ENCODE measurements at places on chromosomes 16 and 17.

GRCh38 chr17:57038486-57038885 lies 46.6 kb upstream of the AKAP1 start:
- peaks cover 8% of the 10 kb centered on the region for H3K27me3 ChIP-seq
- H3K36me3 ChIP-seq = no peaks in the 10 kb centered on the region
- DNase-seq = no peak
- no peak overlapping the region for H3K27ac ChIP-seq

DNA sequence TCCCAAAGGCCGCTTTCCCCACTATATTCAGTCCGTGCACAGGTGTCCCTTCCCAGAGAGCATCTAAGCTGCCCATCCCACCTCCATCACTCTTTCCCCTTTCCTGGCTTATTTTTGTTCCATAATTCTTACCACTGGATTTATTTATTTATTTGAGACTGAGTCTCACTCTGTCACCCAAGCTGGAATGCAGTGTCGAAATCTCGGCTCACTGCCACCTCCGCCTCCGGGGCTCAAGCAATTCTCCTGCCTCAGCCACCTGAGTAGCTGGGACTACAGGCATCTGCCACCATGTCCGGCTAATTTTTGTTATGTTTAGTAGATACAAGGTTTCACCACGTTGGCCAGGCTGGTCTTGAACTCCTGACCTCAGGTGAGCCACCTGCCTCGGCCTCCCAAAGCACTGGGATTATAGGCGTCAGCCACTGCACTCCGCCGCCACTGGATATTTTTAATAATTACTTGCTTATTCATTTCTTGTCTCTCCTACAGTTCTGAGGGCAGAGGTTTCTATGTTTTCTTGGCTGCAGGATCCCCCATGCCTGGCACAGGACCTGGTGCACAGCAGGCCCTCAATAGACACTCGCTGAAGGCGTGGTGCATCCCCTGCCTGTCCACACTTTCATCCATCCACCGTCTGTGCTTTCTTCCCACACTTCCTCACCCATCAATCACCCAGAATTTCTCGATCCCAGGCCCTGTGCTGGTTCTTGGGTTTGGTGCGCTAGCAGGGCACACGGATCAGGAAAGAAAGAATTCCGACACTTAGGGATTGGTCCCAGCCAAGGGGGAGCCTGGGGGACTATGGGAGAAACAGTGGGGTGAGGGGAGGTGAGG lies 9.9 kb upstream of the ADGRG1 start:
- H3K27ac ChIP-seq = no peak overlapping the region
- H3K4me1 ChIP-seq = peaks cover 2% of the 10 kb centered on the region
- DNase-seq = peak; percentile 50
- no peaks in the 10 kb centered on the region for H3K27me3 ChIP-seq
- no peak overlapping the region for H3K4me3 ChIP-seq

GRCh38 chr16:78987666-78988065 lies 612.9 kb downstream of the MAF start:
- no peaks in the 10 kb centered on the region for H3K36me3 ChIP-seq
- H3K27ac ChIP-seq = no peak overlapping the region
- DNase-seq = no peak
- no peaks in the 10 kb centered on the region for H3K4me1 ChIP-seq

GRCh38 chr17:1726626-1727257 lies 2.2 kb downstream of the WDR81 start:
- H3K27me3 ChIP-seq = no peaks in the 10 kb centered on the region
- no peak for DNase-seq
- H3K4me1 ChIP-seq = peaks cover 11% of the 10 kb centered on the region
- H3K36me3 ChIP-seq = peaks cover 18% of the 10 kb centered on the region

GRCh38 chr17:8255499-8255898 lies 6.4 kb downstream of the PFAS start:
- no peaks in the 10 kb centered on the region for H3K27me3 ChIP-seq
- no peak overlapping the region for H3K4me3 ChIP-seq
- no peak for DNase-seq

GRCh38 chr17:40648384-40648968 lies 858 bp upstream of the SMARCE1 start:
- H3K4me3 ChIP-seq = peak overlapping the region; percentile 87
- peaks cover 18% of the 10 kb centered on the region for H3K4me1 ChIP-seq
- peaks cover 21% of the 10 kb centered on the region for H3K36me3 ChIP-seq
- peak; percentile 65 for DNase-seq
- H3K27ac ChIP-seq = peak overlapping the region; percentile 97

- no peaks in the 10 kb centered on the region for H3K27me3 ChIP-seq
- no peaks in the 10 kb centered on the region for H3K4me1 ChIP-seq
- DNase-seq = no peak
- H3K4me3 ChIP-seq = no peak overlapping the region
Measured at GRCh38 chr17:78493450-78493849, 83.7 kb downstream of the DNAH17 start.

DNA sequence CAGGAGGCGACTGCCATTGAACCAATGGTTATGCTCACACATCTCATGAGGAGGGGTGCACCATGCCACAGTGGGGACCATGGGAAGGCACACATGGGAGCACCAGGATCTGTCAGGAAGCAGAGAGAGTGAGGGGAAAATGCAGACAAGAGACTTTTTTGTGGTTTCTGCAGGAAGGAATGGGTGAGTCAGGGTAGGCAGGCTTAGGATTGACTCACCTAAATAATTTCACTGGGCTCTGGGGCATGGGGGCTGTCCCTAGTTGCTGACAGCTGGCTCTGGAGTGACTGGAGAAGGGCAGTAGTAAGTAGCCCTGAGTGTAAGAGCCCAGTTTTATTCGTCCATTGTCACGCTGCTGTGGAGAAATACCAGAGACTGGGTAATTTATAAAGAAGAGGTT lies 202.4 kb downstream of the AXIN2 start:
- no peak overlapping the region for H3K27ac ChIP-seq
- no peak overlapping the region for H3K4me3 ChIP-seq
- peaks cover 18% of the 10 kb centered on the region for H3K4me1 ChIP-seq
- peak; percentile 77 for DNase-seq

DNA sequence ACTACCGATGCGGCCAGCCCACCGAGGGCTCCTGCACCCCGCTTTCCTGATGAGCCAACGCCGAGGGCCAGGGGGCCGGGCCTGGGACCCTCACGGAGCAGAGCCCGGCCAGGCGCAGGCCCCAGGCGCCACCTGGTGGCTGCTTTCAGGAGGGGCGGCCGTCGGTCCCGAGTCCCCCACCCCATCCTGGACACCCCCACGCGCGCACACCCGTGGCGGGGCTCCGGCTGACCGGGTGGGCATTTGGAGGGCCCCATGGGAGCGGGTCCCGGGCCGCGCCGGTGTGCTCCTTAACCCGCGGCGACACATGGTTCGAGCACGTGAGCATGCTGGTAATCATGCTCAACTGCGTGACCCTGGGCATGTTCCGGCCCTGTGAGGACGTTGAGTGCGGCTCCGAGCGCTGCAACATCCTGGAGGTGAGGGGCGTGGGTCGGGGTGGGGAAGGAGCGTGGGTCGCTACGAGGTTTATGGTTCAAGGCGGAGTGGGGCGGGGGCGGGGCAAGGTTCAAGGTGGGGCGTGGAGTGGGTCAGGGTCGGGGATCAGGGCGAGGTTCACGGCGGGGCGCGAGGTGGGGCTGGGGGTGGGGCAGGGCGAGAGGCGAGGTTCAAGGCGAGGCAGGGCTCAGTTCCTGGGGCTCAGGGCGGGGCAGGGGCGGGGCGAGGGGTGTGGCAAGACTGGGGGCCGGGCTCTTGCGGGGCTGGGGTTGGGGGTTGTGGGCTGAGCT lies 30.2 kb downstream of the TPSG1 start:
- H3K4me1 ChIP-seq = no peaks in the 10 kb centered on the region
- no peak overlapping the region for H3K4me3 ChIP-seq
- H3K36me3 ChIP-seq = no peaks in the 10 kb centered on the region
- no peak overlapping the region for H3K27ac ChIP-seq
- H3K27me3 ChIP-seq = no peaks in the 10 kb centered on the region
- peak; percentile 97 for DNase-seq

- H3K36me3 ChIP-seq = no peaks in the 10 kb centered on the region
- peaks cover 13% of the 10 kb centered on the region for H3K4me1 ChIP-seq
- H3K4me3 ChIP-seq = no peak overlapping the region
- H3K27ac ChIP-seq = no peak overlapping the region
Measured at GRCh38 chr16:83070416-83071209, 443.8 kb downstream of the CDH13 start.

GRCh38 chr17:74737299-74738050 lies 419 bp downstream of the RAB37 start:
- H3K36me3 ChIP-seq = no peaks in the 10 kb centered on the region
- DNase-seq = peak; percentile 86
- no peaks in the 10 kb centered on the region for H3K4me1 ChIP-seq

DNA sequence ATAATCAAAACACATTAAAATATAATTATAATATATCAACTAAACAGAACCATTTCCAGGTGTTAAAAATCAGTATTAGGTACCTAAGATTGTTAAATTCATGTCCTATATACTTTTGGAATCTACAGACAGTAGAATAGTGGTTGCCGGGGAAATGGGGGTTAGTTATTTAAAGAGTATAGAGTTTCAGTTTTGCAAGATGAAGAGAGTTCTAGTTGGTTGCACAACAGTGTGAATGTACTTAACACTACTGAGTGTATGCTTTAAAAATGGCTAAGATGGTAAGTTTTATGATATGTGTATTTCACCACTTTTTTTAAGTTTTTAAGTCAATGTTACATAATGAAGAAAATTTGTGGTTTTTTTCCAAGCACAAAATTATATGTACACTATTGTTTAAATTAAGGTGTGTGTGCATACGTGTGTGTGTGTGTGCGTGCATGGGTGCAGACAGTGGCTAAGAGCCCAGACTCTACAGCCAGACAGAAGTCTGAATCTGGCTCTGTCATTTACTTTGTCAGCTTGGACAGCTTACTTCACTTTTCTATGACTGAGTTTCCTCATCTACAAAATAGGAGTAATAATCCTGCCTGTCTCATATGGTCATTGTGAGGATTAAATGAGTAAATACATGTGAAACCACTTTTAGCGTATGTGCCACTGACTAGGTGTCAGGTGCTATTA lies 25.3 kb upstream of the PHAF1 start:
- H3K4me3 ChIP-seq = no peak overlapping the region
- peaks cover 13% of the 10 kb centered on the region for H3K4me1 ChIP-seq
- no peaks in the 10 kb centered on the region for H3K27me3 ChIP-seq
- H3K27ac ChIP-seq = no peak overlapping the region
- no peak for DNase-seq

DNA sequence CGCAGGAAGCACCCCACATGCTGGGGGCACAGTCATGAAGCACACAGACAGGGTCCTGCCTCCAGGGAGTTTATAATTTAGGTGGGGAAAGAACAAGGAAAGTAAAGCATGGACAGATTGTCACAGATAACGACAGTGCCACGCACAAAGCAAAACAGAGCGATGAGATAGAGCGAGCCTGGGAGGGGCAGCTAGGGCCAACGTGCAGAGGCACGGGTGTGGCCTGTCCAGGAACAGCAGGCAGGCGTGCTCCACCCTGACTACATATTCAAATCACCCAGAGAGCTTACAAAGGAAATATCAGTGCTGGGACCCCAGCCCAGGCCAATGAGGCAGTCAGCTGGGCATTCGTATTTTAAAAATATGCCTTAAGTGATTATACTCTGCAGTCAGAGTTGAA lies 16.8 kb downstream of the LGALS9 start:
- no peak overlapping the region for H3K27ac ChIP-seq
- H3K36me3 ChIP-seq = no peaks in the 10 kb centered on the region
- H3K4me3 ChIP-seq = no peak overlapping the region
- DNase-seq = no peak
- no peaks in the 10 kb centered on the region for H3K4me1 ChIP-seq

DNA sequence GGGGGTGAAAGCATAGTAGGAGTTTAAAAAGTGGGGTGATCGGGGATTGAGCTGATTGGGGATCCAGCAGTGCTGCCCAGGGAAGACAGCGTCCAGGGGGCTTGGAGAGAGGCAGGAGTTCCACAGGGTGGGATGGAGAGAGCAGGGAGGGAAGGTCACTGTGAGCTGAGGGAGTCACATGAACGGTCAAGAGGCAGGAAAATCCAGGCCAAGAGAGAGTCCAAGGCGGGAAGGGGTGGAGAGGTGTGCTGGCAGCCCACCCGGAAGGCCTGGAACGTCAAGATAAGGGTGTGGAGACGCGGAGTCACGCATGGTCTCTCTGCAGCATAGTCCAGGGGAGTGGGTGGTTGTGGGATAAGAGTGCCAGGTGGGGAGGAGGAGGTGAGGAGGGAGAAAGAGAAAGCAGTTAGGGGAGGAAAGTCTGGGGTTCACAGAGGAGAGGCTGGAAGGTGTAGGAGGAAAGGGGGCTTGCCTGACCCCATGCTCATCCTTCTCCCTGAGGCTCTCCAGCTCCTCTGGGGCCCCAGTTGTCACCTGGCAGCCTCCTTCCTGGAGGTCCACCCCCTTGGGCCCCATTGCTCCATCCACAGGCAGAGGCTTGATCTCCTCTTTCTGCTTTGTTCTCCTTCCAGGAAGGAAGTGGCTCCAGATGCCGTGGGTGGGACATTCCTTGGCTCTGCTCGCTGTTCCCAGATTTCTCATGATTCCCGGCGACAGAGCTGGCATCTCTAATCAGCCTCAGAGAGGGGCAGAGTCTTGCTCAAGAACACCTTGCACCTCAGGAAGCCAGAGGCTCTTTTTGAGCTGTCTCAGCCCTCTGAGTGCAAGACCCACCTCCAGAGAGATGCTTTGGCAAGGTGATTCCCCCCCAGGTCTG lies 28.7 kb downstream of the CCR7 start:
- peak; percentile 81 for DNase-seq
- no peak overlapping the region for H3K4me3 ChIP-seq
- H3K4me1 ChIP-seq = peaks cover 60% of the 10 kb centered on the region
- H3K27me3 ChIP-seq = no peaks in the 10 kb centered on the region
- H3K27ac ChIP-seq = peak overlapping the region; percentile 99

- H3K27ac ChIP-seq = no peak overlapping the region
- H3K4me1 ChIP-seq = no peaks in the 10 kb centered on the region
- no peaks in the 10 kb centered on the region for H3K27me3 ChIP-seq
- H3K36me3 ChIP-seq = no peaks in the 10 kb centered on the region
- no peak overlapping the region for H3K4me3 ChIP-seq
- DNase-seq = peak; percentile 41
Measured at GRCh38 chr16:81123092-81123852, 27.1 kb upstream of the GCSH start.

- peaks cover 10% of the 10 kb centered on the region for H3K27me3 ChIP-seq
- H3K4me1 ChIP-seq = peaks cover 16% of the 10 kb centered on the region
- H3K27ac ChIP-seq = no peak overlapping the region
- no peak overlapping the region for H3K4me3 ChIP-seq
- peak; percentile 74 for DNase-seq
Measured at GRCh38 chr16:57593021-57593420, 35.4 kb upstream of the ADGRG1 start.

DNA sequence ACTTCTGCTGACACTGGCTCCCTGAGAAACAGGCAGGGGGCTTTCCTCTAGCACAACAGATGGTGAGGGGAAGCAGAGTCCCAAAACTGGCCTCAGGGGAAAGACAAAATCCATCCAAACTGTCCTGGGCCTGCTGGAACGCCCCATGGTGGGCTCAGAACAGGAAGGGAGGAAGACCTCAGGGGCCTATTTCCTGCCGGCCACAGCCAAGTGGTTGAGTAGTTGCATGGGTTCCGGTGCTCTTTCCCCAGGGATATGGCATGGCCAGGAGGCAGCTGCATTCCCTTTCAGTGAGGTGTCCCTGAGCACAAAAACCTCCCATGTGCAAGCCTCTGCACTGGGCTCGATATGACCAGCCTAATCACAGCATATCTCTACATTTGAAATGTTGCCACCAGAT lies 303.0 kb upstream of the IRX5 start:
- peak overlapping the region; percentile 34 for H3K27ac ChIP-seq
- H3K4me1 ChIP-seq = peaks cover 28% of the 10 kb centered on the region
- no peak overlapping the region for H3K4me3 ChIP-seq
- no peaks in the 10 kb centered on the region for H3K36me3 ChIP-seq

- no peak for DNase-seq
- H3K27ac ChIP-seq = no peak overlapping the region
- peaks cover 4% of the 10 kb centered on the region for H3K4me1 ChIP-seq
- H3K27me3 ChIP-seq = no peaks in the 10 kb centered on the region
Measured at GRCh38 chr16:66592241-66592640, 12.3 kb upstream of the CMTM3 start.

All from osteoblast (primary cell).